Neural crest cell (in vitro differentiated cells): ENCODE measurements at places on chromosomes 12 and 14. TPM values are rescaled to one million over a fixed set of nuclear protein-coding genes. Genes with fewer than 3 reads are reported as not detected.

DNA sequence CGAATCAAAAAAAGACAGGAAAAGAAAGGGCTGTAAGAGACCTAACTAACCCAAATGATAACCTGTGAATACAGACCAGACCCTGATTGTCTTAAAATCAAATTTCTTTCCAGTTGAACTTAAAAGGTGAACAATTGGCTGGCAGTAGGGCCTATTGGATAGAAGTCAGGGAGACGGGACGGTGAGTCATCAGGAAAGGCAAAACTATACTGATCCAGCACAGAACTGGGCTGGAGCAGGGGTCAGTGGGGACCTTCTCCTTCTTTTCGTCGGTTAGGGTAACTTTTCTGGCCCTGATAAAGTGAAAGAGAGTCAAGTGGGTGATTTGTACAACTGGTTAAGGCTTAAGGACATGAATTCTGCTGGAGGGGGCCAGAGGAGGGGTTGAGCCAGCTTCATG, 84.9 kb upstream of the OTX2 start:
- no peak for DNase-seq
- H3K4me3 ChIP-seq = no peak overlapping the region
- H3K36me3 ChIP-seq = no peaks in the 10 kb centered on the region
- peaks cover 29% of the 10 kb centered on the region for H3K27me3 ChIP-seq

- H3K4me1 ChIP-seq = peaks cover 38% of the 10 kb centered on the region
- H3K4me3 ChIP-seq = peak overlapping the region; percentile 16
- no peaks in the 10 kb centered on the region for H3K36me3 ChIP-seq
- DNase-seq = no peak
Observed at GRCh38 chr12:112112409-112113133, 4.0 kb upstream of the NAA25 start.

DNA sequence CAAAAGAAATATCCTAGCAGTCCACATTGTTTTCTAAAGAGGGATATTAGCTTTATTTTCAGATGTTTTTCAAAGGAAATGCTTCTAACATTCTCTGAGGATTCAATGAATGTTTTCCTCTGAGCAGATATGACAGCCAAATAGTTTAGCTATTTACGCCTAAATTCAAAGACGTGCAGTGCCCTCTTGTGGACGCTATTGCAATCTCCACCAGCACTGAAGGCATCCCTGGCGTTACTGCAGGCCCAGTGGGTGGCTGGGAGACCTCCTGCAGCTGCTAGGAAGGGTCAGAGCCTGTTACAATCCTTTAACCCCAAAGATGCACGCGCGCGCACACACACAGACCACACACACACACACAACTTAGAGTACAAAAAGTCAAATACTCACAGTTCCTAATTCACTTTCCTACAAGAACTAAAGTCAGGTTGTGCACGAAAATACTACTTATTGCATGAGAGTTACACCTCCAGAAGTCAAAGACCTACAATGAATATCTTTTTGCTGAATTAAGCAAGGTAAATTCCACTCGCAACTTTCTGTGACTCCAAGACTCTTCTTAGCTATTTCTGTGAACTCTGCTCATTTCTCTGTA, 589.3 kb upstream of the TMEM132C start:
- DNase-seq = peak; percentile 73
- H3K4me3 ChIP-seq = no peak overlapping the region
- H3K27ac ChIP-seq = no peak overlapping the region
- no peaks in the 10 kb centered on the region for H3K36me3 ChIP-seq
- H3K4me1 ChIP-seq = peaks cover 5% of the 10 kb centered on the region
- no peaks in the 10 kb centered on the region for H3K27me3 ChIP-seq

DNA sequence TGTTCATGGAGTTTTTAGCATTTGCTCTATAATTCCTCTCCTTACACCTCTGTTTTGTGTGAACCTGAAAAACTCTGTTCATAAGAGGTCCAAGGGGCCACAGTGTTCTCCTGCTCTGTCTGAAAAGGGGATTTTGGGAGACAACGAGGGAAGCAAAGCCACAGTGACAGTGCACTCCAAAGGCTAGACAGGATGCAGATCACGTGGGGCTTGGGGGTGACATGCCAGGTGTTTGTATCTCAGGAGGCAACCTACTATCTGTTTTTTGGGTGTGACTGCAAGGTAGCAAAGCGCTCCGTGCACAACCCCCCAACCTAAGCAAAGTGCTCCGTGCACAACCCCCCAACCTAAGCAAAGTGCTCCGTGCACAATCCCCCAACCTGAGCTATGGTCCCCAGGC, 5.1 kb upstream of the CHD4 start:
- no peak overlapping the region for H3K27ac ChIP-seq
- H3K36me3 ChIP-seq = no peaks in the 10 kb centered on the region
- DNase-seq = no peak
- peaks cover 42% of the 10 kb centered on the region for H3K4me1 ChIP-seq
- H3K27me3 ChIP-seq = peaks cover 2% of the 10 kb centered on the region

The C14orf132 gene
- 38.2 and 42.1 TPM in 2 replicates for total RNA-seq
